ENCODE measurements at places on chromosomes 6 and 20. TPM values are rescaled to one million over a fixed set of nuclear protein-coding genes. Genes with fewer than 3 reads are reported as not detected.

FAXC gene
- not detected for total RNA-seq

SIGLEC1 gene
- 0.34 TPM for total RNA-seq

ANKEF1 gene
- total RNA-seq: 2.9 TPM

MUC22 gene
- not detected for total RNA-seq

RIMS4 gene
- total RNA-seq: not detected

MCCD1 gene
- total RNA-seq: not detected

BCLAF1 gene
- 434 TPM for total RNA-seq

STMND1 gene
- total RNA-seq: not detected

PTCRA gene
- total RNA-seq: 0.56 TPM

OR10C1 gene
- total RNA-seq: not detected

DNA sequence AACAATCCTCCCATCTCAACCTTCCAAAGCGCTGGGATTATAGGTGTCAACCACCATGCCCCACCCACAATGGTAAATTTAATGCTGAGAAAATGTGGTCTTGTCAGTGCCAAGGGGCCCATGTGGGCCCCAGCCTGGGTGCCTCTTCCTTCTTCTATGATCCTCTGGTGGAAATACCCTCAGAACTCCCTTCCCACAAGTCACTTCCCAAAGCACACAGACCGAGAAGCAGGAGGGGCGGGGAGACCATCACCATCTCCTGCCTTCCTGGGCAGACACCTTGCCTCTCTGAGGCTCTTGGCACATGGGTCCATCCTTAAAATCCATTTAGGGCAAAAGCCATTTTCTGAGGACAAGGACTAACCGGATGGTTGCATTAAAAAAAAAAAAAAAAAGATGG, 59.0 kb downstream of the NOL4L start:
- H3K4me1 ChIP-seq: peaks cover 88% of the 10 kb centered on the region
- no peaks in the 10 kb centered on the region for H3K36me3 ChIP-seq
- H3K27me3 ChIP-seq: no peaks in the 10 kb centered on the region
- no peak overlapping the region for H3K4me3 ChIP-seq
- peak overlapping the region; percentile 73 for H3K27ac ChIP-seq

DNA sequence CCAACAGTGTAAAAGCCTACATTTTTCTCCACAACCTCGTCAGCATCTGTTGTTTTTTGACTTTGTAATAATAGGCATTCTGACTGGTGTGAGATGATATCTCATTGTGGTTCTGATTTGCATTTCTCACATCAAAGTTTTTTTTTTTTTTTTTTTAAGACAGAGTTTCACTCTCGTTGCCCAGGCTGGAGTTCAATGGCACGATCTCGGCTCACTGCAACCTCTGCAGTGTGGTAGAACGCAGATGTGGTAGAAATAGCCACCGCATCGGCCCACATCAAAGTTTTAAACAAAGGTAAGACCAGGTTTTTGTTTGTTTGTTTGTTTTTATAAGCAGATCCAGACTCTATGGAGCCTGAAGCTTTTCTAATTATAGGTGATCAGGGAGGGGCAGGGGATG, 12.7 kb upstream of the PPP1R3G start:
- H3K27ac ChIP-seq: no peak overlapping the region
- H3K36me3 ChIP-seq: no peaks in the 10 kb centered on the region
- H3K4me1 ChIP-seq: no peaks in the 10 kb centered on the region
- DNase-seq: no peak

DNA sequence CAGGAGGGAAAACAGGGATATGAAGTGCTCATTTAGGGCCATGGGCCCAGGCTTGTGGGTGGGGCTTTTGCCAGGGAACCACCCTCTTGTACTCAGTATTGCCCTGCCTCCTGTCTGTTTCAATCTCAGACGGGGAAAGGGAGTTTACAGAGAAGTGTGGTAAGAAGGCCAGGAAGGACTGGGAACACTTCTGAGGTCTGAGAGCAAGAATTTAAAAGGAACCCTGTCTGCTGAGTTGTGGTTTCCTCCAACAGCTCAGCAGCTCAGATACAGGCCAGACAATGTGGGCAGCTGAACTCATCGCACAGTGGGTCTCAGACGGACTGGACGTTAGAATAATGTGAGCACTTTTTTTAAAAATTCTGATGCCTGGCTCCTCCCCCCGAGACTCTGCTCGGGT, 354.1 kb upstream of the ARID1B start:
- no peak for DNase-seq
- no peak overlapping the region for H3K27ac ChIP-seq
- H3K4me1 ChIP-seq: peaks cover 24% of the 10 kb centered on the region
- H3K4me3 ChIP-seq: no peak overlapping the region

DNA sequence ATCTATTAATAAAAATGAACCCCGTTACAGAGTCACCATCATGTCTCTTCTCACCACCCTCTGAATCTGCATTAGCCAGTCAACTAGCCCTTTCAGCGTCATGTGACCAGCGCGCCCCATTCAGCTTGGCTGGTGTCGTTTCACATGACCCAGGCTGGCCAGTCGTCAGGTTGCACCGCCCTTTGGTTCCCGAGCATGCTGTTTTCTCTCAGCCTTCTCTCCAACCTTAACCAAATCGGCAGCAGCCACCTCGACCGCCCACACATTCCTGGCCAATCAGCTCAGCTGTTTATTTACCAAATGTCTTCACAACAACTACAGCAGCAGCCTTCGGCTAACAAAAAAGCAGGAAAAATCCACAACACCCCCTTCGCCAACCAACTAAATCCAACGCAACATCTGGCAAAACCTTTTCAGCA, 5.6 kb downstream of the SRSF3 start:
- no peaks in the 10 kb centered on the region for H3K27me3 ChIP-seq
- peak overlapping the region; percentile 73 for H3K27ac ChIP-seq
- peaks cover 63% of the 10 kb centered on the region for H3K4me1 ChIP-seq
- H3K36me3 ChIP-seq: peaks cover 69% of the 10 kb centered on the region
- DNase-seq: no peak
- H3K4me3 ChIP-seq: peak overlapping the region; percentile 58

DNA sequence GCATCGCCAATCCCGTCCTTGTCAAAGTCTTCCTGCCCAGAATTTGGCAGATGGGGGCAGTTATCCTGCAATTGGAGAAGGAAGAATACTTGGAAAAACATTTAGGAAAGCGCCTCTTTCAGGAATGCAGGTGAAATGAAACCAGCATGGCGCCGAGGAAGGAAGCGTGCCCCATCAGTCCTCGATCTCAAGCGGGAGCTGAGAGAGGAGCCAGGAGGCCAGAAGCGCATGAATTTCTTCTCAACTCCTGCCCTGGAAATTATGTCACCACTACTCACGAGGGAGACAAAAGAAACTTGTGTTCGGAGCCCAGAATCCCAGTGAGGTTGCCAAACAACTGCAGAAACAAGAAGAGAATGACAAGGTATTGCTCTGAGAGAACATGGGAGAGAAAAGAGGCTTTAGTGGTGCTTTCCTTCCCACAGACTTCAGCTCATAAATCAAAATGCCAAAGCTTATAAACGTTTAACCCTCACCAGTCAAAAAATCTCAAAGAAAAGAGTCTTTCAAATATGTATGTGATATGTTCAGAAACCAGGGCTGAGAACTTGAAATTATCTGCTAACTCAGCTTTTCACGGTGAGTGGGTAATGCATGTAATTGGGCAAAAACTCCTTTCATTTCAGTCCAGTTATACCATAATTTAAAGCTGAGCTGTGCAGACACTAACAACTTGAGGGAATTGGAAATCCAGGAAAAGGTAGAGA, 23.9 kb downstream of the THBS2 start:
- H3K4me3 ChIP-seq: no peak overlapping the region
- no peaks in the 10 kb centered on the region for H3K36me3 ChIP-seq
- no peak overlapping the region for H3K27ac ChIP-seq
- H3K27me3 ChIP-seq: no peaks in the 10 kb centered on the region
- DNase-seq: no peak

- H3K27ac ChIP-seq: no peak overlapping the region
- no peaks in the 10 kb centered on the region for H3K27me3 ChIP-seq
- DNase-seq: no peak
- no peaks in the 10 kb centered on the region for H3K36me3 ChIP-seq
- H3K4me3 ChIP-seq: peak overlapping the region; percentile 31
These were observed 9.1 kb downstream of the COL11A2 start for GRCh38 chr6:33183071-33183683.

- H3K36me3 ChIP-seq: no peaks in the 10 kb centered on the region
- DNase-seq: no peak
- no peaks in the 10 kb centered on the region for H3K27me3 ChIP-seq
- no peaks in the 10 kb centered on the region for H3K4me1 ChIP-seq
These were observed 219.9 kb upstream of the ECI2 start for GRCh38 chr6:4355241-4355640.

DNA sequence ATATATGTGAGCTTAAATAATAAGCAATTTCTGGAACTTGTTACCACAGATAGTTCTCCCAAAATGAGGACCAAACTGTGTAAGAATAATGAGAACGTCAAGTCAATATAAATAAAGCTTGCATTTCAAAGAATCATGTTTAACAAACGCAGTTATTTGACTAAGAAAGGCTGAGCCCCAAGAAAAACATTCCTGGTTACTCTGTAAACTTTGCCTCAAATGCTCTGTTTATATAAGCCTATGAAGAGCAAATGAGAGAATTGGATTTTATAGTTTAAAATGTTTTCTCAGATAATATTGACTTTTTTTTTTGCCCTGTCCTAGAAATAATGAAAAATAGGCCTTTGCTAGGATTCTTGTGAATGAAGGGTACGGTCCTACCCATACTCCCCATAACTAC, 81.3 kb downstream of the C6orf52 start:
- H3K27ac ChIP-seq: no peak overlapping the region
- DNase-seq: no peak
- H3K4me1 ChIP-seq: no peaks in the 10 kb centered on the region
- no peak overlapping the region for H3K4me3 ChIP-seq

DNA sequence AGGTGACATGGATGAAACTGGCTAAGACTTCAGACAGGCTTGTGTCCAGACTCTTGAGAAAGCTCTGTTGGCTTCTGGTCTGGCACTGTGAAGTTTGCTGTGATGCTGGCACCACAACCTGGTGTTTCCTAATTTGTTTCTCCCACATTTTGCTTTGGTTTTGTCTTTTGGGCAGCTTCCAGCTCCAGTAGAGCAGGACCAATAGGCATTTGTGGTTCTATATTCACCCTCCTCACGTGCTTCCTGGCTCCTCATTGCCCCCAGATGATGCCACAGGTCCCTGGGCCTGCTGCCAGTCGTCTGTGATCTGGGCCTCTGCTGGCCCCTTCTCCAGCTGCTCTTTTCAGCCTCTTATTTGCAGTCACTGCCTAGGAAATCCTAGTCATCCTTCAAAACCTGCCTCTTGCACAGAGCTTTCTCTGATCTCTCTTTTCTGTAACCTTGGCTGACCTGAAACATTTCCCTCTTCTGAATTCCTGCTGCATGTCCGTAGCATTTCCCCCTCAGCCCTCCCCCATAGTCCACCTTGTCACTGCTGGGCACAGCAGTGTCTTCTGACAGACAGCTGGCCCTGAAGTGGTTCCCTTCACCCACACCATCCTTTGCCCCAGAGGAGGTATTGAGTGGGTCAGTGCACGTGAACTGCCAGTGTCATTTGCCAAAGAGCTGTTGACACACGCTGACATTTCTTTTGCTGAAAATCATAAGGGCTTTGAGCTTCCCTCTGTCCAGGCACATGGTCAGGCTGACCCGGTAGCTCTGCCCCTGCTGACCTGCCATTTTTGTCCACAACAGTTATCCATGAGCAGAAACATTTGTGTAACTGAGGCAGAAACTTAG, 63.0 kb downstream of the PTPN1 start:
- peak overlapping the region; percentile 2 for H3K27ac ChIP-seq
- H3K36me3 ChIP-seq: peaks cover 14% of the 10 kb centered on the region
- DNase-seq: no peak
- no peaks in the 10 kb centered on the region for H3K27me3 ChIP-seq

DNA sequence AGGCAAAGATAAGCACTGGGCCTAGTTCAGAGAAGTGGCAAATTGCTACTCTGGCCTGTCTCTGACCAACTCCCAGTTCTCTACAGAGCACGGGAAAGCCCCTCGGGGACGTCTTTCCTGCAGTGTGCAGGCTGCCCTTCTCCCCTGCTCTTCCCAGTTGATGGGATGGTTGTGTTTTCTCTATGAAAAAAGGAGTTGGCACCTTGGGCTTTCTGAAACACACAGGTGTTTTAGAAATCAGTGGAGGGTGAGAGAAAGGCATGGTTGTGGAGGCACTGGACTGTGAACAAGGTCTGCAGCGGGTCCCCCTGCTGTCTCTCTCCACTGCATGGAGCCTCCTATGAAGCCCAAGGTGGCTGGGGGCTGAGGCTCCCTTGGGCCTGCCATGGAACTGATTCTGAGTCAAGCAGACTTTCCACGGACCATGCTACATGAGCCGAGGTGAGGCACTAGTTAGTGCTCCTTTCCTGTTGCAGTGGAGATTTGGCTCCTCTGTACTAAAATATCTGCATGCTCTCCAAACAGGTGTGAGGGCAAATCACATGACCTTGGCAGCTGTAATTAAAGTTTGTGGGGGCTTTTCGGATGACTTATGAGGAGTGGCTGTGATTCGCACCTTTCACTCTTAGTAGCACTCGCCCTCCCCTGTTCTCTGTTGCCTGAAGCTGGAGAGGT, 16.3 kb downstream of the GTSF1L start:
- H3K27me3 ChIP-seq: no peaks in the 10 kb centered on the region
- no peak overlapping the region for H3K4me3 ChIP-seq
- no peaks in the 10 kb centered on the region for H3K4me1 ChIP-seq
- no peak overlapping the region for H3K27ac ChIP-seq
- no peaks in the 10 kb centered on the region for H3K36me3 ChIP-seq
- no peak for DNase-seq

DNA sequence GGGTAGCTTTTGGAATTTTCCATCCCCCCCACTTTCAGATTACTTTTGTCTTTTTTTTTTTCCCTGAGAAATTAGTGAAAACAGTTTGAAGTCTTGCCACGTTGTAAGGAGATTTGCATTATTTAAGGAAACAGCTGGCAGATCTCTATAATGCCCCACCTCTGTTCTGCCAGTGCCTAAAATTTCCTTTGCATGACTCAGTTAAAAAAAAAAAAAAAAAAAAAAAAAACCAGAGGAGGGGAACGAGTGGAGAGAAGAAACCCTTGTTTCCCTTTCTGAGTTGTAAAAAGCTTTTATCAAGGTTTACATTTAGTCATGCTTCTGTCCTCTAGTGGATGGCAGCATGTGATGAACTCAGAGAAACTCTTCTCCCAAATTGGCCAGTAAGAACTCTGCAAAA, 33.5 kb downstream of the CARMIL1 start:
- H3K27ac ChIP-seq: no peak overlapping the region
- no peaks in the 10 kb centered on the region for H3K27me3 ChIP-seq
- no peaks in the 10 kb centered on the region for H3K4me1 ChIP-seq
- H3K4me3 ChIP-seq: no peak overlapping the region
- no peak for DNase-seq

DNA sequence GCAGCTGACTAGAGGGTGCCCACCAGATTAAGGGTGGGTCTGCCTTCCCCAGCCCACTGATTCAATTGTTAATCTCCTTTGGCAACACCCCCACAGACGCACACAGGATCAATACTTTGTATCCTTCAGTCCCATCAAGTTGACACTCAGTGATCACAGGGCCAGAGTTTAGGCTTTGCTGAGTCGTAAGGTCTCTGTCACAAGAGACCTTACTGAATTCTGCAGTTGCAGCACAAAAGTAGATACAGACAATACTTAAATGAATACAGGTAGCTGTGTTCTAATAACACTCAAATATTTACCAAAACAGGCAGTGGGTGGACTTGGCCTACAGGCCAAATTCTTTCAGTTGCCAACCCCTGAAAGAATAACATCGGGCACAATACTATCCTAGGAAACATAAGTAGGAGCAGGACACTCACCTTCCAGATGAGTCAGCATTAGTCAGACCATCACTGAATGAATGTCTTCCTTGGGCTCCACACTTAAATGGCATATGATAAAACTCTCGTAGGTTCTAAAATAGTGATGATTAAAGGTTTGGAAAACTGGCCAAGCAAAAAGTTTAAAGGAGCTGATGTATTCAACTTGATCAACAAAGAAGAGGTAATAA, 190.0 kb downstream of the UBE3D start:
- no peak overlapping the region for H3K27ac ChIP-seq
- DNase-seq: no peak
- no peaks in the 10 kb centered on the region for H3K27me3 ChIP-seq
- H3K4me3 ChIP-seq: no peak overlapping the region
- H3K36me3 ChIP-seq: no peaks in the 10 kb centered on the region

Data from naive thymus-derived CD4-positive, alpha-beta T cell (primary cell).